ENCODE measurements at places on chromosomes 4 and X.

DNA sequence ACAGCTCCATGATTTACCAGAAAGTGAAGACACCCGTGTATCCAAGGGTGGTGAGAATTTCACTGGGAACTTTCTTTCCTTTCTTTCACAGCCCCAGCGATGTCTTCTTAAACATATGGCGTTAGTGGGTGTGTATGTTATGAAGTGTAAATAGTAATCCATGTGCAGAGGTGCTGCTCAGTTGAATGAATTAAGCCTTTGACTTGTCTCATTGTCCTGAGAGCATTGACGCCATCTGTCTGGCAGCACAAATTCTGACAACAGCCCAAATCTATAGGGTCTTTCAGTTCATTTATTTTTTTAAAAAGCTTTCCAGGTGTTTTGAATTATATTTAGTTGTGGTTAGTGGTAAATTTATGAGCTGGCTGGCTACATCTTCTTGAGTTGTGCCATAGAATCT is 69.4 kb downstream of the CLCN5 start:
- no peak for DNase-seq

- no peak for DNase-seq
These were observed 1240.7 kb downstream of the C4orf33 start for GRCh38 chr4:130336585-130337217.

DNA sequence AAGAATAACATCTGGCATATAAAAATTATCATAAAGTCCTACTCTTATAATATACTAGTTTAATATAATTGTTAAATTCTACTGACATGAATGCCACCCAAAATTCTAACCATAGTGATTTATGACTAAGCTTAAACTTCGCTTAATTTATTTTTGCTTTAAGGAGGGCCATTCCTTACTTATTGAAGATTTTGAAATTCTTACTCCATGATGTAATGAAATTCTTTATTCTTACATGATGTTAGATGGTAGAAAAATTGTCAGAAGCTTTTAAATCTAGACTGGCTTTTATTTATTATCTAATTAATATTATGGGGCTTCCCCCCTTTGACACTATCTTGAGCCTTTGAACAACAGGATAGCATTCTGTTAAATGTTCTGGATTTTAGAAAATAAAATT is 19.5 kb upstream of the SUPT20HL2 start:
- no peak for DNase-seq

DNA sequence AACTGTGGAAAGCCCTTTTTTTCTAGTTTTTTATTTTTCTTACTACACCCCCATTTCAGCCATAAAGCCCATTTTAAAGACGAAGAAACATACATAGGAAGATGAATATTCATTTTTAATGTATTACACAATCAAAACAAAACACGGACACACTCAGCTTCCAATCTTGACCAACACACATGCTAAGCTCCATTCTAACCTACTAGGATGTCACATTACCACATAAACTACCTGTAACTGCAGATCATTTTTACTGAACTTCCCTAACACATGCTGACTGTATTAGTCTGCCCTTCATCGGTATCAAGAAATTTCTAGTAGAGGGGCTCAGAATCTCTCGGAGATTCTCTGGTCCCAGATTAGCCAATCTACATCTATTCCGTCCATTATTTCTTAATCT is 1.8 kb downstream of the CCNI start:
- no peak for DNase-seq

DNA sequence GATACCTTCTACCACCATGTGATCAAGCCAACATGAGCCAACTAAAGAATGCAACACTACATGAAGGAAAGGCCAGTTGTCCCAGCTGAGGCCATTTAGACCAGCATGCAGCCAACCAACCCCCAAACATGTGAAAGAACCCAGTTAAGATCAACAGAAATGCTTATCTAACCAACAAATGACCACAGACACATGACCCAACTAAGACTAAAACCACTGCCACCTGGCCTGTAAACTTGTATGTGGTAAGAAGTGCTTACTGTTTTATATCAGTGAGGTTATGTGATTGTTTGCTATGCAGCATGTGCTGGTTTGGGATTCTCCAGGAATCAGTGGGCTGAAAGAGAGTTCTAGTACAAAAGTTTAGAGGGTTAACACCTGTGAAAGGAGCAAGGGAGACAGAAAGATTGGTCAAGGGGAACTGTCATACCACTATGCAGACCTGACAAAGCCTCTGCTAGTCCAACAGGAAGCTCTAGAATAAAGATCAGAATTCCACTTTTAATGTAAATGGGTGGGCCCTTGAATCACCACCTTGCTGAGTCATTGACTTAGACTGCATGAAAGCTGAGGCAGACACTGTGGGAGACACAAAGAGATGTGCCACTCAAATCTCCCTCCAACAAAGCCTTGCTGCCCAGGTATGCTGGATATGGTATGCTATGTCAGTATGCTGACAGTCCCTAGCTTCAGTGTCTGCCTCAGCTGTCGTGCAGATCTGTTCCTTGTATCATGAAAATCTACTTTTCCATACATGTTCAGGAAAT is 6.1 kb upstream of the SH3D19 start:
- no peak for DNase-seq

Data from ureter (tissue), 1 donor.